ENCODE measurements at places on chromosomes 13 and 19.

DNA sequence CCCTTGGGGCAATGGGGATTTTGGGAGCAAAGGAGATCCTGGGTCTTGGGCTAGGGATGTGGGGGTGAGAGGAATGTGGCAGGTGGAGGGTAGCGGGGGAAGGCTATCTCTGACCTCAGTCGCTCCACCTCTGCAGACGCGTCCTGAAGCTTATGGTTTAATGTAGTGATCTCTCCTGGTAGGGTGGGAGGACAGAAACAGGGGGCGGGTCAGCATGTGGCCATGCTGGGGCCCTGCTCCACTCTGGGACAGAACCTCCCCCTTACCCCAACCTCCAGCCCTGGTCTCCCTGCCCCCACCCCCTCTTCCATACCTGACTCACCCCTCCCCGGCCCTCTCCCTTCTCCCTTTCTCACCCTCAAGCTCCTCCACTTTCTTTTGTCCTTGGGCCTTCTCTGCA, 1.4 kb downstream of the BST2 start:
- DNase-seq, result no peak

GRCh38 chr19:46000491-46001246, 5.4 kb downstream of the CCDC61 start:
- peak; percentile 69 for DNase-seq

GRCh38 chr19:4908360-4908759, 941 bp upstream of the UHRF1 start:
- DNase-seq, result no peak

DNA sequence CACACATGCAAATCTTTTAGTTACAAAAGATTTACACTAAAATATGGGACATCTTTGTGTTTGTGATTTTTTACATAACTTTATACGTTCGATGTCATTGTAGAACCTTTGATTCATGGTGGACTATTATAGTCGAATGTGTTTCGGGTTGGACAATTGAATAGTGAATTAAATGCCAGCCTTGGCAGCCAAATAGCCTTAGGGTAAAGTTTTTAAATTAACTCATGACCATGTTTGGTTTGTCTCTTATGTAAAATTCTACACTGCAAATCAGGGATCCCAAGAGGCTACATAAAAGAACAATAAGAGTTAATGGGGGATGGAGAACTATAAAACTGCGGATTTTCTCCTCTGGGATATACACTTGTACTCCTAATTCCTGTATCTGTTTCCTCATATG, 1735.6 kb upstream of the SPRY2 start:
- DNase-seq, result no peak

DNA sequence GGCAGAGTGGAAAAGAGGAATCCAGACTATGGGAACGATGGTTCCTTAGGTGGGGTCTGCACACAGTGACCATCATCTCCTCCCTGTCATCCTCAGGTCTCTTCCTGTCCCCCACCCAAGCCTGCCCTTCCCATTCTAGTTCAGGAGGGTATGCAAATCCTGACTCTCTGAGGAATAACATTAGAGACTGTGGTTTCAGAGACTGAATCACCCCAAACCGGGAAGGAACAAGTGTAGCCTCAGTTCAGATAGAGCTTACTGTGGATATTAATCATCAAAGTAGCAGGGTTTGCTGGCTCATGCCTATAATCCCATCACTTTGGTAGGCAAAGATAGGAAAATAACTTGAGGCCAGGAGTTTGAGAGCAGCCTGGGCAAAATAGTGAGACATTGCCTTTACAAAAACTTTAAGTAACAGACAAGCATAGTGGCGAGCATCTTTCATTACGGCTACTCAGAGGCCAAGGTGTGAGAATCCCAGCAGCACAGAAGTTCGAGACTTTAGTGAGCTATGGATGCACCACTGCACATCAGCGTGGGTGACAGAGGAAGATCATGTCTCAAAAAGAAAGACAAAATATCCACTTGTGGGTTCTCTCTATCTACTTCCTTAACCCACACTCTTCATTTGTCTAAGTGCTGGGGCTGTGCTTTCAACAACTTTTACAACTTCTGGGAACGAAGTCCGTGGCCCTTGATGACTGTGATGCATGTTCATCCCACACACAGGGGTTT, 19.3 kb upstream of the LGALS13 start:
- DNase-seq, result no peak

DNA sequence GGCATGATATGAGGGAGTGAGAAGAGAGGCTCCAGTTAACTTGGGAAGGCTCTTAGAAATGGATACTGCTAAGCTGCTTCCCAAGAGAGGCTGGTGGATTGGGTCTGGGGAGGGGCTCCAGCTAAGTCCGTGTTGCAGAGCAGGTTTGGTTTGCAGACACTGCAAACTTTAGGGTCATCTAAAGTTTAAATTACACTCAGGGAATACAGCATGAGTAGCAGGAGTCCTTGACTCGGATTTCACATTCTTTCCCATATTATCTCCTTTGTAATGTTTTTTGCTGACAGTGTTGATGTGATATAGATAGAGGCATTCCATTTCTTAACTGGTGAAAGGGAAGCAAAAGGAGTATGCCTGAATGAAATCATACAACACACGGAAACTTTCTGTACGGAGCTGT, 31.9 kb downstream of the SGCG start:
- DNase-seq, result no peak

DNA sequence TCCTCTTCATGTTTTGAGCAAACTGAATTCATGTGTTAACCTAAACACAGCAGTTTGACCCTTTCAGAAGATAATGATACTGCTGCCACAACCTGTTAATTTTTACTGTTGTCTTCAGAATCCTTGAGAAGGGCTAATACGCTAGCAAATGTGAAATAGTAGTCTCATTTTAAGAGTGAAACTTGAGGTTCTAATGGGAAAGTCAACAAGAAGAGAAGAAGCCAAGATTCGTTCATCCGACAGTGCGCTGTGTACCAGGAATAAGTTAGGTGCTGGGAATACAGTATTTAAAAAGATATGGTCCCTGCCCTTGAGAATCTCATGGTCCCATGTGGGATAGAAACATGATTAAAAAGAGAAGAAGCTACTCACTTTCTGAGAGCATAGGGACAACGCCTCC, 134.4 kb downstream of the KL start:
- no peak for DNase-seq

GRCh38 chr13:63403733-63404132, 1988.1 kb upstream of the PCDH20 start:
- DNase-seq, result no peak

DNA sequence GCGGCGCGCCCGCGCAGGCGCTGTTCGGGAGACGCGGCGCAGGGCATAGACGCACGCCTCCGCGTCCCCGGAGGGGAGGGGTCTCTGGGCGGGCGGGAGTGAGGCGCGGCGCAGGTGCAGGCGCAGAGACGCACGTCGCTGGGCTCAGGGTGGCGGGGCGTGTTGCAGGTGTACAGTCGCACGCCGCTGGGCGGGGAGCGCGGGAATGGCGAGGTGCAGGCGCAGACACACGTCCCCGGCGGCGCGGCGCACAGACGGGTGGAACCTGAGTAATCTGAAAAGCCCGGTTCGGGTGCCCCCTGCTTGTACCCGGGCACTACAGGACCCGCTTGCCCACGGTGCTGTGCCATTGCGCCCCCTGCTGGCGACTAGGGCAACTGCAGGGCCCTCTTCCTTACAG, 44.7 kb downstream of the PLPP2 start:
- DNase-seq, result no peak

- DNase-seq, result no peak
Measured at GRCh38 chr13:31227063-31227462, 27.3 kb downstream of the B3GLCT start.

DNA sequence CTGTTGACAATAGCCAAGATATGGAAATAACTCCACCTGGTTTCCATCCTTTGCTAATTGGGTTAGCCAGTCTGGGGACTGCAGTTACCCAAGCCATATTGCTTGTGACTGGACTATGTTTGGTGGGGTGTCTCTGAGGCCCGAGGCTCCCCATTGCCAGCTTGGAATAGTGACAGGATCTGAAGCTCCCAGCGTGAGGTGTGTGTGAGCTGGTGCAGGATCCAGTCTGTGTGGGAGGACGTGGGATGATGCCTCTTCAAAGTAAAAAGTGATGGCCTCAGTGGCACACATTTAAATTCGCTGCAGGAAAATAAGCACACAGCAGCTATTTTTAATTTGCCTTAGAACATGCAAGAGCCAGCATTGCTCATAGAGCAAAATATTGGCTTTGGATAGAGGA, 75.0 kb downstream of the TEX26 start:
- DNase-seq, result no peak

GRCh38 chr19:18660051-18660910, 23.2 kb upstream of the CRTC1 start:
- peak; percentile 89 for DNase-seq

GRCh38 chr13:109425821-109426689, 360.3 kb downstream of the IRS2 start:
- DNase-seq, result no peak

- DNase-seq, result no peak
Measured at GRCh38 chr19:55643887-55644176, 383 bp downstream of the ZNF581 start.

DNA sequence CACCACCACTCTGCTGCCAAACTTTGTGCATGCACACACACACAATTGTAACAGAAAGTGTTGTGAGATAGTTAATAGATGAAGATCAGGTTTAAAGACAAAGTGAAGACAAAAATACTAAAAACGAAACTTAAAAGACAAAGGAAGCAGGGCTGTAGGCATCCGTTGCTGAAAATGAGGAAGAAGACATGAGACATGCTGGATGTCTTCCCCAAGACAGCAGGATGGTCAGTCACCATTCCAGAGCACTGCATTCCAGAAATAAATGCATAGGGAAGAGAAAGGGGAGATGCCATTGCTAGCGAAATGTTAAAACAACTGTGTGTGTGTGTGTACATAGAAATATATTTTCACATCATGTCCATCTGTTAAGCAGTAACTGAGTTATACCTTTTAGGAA, 520.1 kb downstream of the SUCLA2 start:
- no peak for DNase-seq

DNA sequence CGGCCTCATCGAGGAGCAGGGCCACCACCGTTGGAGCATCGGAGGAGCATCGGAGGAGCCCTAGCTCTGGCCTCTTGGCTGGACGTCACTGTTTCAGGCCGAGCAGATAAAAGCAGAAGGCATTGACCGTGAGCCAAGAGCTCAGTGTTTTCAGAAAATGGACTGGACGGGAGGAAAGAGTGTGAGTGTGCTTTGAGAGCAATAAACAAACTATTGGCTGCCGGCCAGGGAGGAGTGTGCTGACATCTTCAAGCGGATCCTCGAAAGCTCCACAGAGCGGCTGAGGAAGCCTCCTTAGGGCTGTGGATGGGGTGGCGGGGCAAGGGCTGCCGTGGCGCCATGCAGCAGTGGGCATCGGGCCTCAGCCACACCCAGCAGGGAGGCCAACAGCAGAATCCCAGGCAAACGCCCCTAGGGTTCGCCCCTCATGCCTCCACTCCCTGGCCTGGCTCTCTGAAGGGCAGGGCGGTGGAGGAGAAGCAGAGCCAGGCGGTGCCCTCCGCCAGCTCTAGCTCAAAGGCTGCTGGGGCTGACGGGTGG, 41.8 kb downstream of the IRS2 start:
- DNase-seq, result no peak

- DNase-seq, result peak; percentile 53
Measured at GRCh38 chr19:5154129-5154798, 185.4 kb downstream of the KDM4B start.

DNA sequence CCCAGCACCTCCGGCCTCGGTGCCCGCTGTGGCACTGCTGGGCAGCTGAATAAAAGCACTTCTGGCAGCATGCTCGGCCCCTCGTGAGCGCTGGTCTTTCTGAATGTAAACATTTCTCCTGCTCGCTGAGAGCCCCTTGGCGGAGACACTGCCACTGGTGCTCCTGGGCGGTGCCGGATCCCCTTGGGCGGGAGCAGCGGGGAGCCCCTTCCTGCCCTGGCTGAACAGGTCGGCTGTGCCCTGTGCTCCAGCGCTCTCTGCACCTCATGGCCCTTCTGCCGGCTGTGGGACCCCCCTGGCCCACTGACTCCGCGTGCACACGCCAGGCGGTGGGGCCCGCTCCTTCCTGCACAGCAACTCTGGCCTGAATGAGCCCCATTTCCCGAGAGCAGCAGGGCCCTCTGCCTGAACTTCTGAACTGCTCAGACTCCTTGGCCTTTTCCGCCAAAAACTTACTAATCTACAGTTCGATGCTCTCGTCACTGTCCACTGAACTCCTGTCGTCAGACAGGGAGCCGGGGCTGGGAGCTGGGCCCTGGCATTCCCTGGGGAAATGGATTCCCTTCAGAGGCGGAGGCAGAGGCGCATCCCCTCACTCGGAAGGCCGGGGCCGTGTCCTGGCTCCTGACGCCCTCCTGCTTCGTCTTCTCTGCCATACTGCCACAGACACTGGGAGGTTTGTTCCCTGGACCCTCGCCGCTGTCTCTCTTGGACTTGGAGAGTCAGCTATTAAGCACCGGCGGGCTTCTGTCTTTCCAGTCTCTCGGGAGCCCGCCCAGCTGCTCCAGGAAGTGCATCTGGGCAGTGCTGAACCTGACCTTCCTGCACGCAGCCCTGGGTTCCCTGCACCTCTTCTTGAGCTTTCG, 14.2 kb downstream of the RB1 start:
- DNase-seq, result peak; percentile 68

DNA sequence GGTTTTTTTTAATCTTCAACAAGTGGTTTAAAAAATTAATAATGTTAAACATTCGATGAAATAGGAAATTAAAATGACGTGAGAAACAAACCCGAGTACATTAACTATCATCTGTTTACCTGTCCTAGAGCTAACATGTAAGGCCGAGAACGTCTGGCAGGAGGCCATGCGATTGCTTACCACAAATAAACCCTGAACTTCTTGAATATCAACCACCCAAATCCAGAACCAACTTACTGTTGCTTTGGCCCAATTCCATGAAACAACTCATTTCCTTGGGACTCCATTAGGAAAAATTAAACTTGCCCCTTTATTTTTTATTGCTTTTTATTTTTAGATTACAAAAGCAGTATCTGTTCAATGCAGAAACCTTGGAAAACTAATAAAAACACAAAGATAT, 228.9 kb upstream of the IRS2 start:
- no peak for DNase-seq

- DNase-seq, result peak; percentile 30
Measured at GRCh38 chr13:110486061-110486715, 75.3 kb downstream of the RAB20 start.

GRCh38 chr19:33005440-33005839, 33.4 kb downstream of the FAAP24 start:
- DNase-seq, result no peak

GRCh38 chr19:17205237-17206140, 9.7 kb upstream of the USE1 start:
- DNase-seq, result peak; percentile 77

DNA sequence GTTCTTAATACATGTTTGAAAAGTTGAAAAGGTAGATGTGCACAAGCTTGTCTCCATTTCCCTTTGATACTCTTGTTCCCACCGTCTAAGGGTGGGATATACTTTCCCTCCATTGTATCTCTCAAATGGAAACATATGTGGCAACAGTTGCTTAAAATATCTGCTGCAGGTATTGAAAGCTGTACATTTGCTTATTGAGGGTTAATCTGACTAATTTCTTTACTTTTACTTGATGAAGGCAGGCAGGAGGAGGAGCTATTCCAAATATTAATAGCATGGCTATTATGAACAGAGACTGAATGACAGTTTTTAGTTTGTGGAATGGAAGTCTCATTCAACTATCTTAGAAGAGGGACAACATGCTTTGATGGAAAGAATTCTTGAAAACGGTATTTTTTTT, 103.8 kb downstream of the SLC10A2 start:
- no peak for DNase-seq

GRCh38 chr19:41626278-41626677, 596 bp downstream of the CEACAM4 start:
- DNase-seq, result no peak

GRCh38 chr13:111626371-111627305, 306.2 kb downstream of the TEX29 start:
- no peak for DNase-seq

All from upper lobe of left lung (tissue), 6 donors.